ENCODE measurements at places on chromosomes 16 and 17. TPM values are rescaled to one million over a fixed set of nuclear protein-coding genes. Genes with fewer than 3 reads are reported as not detected.

DNA sequence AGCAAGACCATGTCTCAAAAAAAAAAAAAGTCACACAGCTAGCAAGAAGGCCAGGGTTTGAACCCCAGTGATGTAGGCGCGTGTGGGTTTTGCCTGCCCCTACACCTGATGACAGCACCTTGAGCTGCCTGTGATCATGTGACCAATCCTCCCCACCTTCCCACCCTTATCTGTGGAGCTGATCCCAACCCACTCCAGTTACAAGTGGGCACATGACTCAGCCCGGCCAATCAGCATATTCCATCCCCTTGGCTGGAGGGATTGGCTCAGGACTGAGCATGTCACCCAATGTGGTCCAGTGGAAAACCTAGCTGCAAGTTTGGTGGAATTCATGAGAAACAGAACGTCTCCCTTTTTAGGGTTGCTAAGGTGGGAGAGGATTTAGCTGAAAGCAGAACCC is 6.6 kb downstream of the TMEM114 start:
- H3K36me3 ChIP-seq: no peaks in the 10 kb centered on the region
- DNase-seq: no peak
- H3K27me3 ChIP-seq: peaks cover 40% of the 10 kb centered on the region

Gene KRT31
- total RNA-seq: not detected

Gene CACNG5
- total RNA-seq: not detected

DNA sequence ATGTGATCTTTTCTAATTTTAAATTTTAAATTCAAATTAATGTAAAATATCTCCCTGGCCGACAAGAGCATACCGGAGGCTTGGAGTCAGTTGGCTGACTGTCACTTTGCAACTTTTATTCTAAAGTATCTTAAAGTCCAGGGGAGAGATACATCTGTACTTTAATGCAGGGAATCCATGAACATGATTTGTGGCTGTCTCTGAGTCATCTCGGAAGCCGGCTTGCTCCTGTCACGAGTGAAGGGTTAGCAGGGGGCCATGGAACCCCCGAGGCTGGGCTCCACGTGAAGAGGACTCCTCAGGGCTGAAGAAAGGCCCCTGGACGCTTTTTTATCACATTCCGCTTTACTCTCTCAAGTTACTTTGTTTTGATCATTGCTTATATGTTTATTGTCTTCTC is 13.3 kb downstream of the TVP23A start:
- H3K4me3 ChIP-seq: no peak overlapping the region
- no peak for DNase-seq
- no peak overlapping the region for H3K27ac ChIP-seq
- no peaks in the 10 kb centered on the region for H3K4me1 ChIP-seq
- no peaks in the 10 kb centered on the region for H3K27me3 ChIP-seq
- no peaks in the 10 kb centered on the region for H3K36me3 ChIP-seq

DNA sequence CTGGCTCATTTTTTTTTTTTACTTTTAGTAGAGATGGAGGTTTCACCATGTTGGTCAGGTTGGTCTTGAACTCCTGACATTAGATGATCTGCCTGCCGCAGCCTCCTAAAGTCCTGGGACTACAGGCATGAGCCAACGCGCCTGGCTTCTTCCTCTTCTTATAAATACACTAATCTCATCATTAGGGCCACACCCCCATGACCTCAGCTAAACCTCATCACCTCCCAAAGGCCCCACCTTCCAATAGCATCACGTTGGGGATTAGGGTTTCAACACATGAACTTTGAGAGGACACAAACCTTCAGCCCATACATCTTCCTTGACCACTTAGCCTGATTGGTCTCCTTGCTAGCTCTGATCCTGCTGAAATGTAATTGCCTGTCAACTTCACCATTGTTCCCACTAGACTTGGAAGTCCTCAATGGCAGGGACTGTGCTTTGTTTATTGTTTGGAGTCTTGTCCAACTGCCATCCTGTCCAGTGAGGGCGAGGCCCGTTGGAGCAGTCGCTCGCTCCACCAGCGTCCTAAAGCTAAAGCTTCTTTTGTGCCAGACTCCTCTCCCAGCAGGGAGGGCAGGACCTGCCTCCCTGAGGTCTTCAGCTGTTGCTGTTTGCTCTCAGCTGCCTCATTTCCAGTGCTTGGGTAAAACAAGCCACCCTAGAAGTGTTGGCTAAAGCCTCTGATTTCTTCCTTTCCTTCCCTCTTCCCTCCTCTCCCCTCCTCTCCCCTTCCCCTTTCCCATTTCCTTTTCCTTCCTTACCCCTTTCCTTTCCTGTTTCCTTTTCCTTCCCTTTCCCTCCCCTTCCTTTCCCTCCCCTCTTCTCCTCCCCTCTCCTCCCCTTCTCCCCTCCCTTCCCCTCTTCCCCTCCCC is 85.3 kb downstream of the HAPSTR1 start:
- no peaks in the 10 kb centered on the region for H3K4me1 ChIP-seq
- H3K27me3 ChIP-seq: no peaks in the 10 kb centered on the region
- no peak for DNase-seq
- no peak overlapping the region for H3K4me3 ChIP-seq

DNA sequence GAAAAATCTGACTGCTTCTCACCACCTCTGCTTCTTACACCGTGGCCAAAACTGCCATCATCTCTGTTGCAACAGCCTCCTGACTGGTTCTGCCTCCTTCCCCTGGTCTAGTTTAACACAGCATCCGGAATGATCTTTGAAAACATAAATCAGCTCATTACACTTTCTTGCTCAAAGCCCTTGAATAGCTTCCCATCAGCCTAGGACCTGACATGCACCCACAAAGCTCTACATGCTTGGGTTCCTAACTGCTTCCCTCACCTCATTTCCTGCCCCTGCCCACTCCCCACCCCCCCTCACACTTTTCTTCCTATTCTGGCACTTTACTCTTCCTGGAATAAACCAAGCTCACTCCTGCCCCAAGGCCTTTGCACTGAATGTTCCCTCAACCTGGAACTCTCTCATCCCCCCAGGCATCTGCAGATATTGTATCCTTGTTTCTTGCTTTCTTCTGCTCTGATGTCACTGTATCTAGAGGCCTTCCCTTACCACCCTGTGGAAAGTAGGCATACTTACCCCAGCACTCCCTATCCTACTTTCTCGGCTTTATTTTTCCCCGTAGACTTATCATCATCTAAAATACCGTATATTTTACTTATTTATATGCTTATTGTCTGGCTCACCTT is 112.4 kb downstream of the FTO start:
- H3K27ac ChIP-seq: no peak overlapping the region
- no peaks in the 10 kb centered on the region for H3K36me3 ChIP-seq
- H3K27me3 ChIP-seq: no peaks in the 10 kb centered on the region
- peaks cover 4% of the 10 kb centered on the region for H3K4me1 ChIP-seq
- H3K4me3 ChIP-seq: no peak overlapping the region

- no peaks in the 10 kb centered on the region for H3K36me3 ChIP-seq
- H3K27me3 ChIP-seq: no peaks in the 10 kb centered on the region
- no peaks in the 10 kb centered on the region for H3K4me1 ChIP-seq
- H3K4me3 ChIP-seq: no peak overlapping the region
- no peak for DNase-seq
Observed at GRCh38 chr17:5513628-5514027, 27.3 kb downstream of the MIS12 start.

Gene C17orf50
- total RNA-seq: 0.74 TPM

GRCh38 chr17:9472541-9472940 is 103.1 kb downstream of the STX8 start:
- no peak overlapping the region for H3K27ac ChIP-seq
- H3K4me1 ChIP-seq: no peaks in the 10 kb centered on the region
- no peaks in the 10 kb centered on the region for H3K36me3 ChIP-seq
- no peak for DNase-seq
- H3K4me3 ChIP-seq: no peak overlapping the region

- H3K36me3 ChIP-seq: no peaks in the 10 kb centered on the region
- no peak for DNase-seq
- no peaks in the 10 kb centered on the region for H3K27me3 ChIP-seq
- peaks cover 12% of the 10 kb centered on the region for H3K4me1 ChIP-seq
- H3K4me3 ChIP-seq: no peak overlapping the region
Observed at GRCh38 chr17:50539762-50540559, 7.0 kb upstream of the SPATA20 start.

DNA sequence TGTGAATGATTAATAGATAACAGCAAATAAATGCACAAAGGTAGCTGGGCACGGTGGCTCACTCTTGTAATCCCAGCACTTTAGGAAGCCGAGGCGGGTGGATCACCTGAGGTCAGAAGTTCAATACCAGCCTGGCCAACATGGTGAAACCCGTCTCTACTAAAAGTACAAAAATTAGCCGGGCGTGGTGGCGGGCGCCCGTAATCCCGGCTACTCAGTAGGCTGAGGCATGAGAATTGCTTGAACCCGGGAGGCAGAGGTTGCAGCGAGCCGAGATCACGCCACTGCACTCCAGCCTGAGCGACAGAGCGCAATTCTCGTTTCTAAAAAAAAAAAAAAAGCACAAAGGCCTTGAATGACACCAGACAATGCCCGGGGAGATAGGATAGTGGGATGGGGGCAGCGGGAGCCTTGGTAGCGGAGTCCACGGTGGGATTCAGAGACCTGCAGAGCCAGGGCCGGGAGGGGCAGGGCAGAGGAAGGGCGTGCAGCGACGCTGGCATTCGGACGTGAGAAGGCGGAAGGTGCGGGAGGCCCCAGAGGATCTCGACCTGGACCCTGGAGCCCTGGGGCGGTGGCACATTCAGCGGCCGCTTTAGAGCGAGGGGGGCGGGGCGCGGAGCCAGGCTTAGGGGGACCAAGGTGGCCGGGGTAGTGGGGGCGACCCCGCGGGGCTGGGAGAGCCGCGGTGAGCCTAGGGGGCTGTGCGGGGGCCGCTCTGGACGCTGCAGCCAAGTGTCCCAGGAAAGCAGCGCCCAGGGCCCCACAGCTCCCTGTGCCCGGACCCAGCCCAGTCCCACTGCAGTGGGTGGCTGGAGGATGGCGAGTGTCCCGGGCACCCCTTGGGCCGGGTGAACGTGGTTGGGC is 999 bp upstream of the FLYWCH2 start:
- H3K36me3 ChIP-seq: no peaks in the 10 kb centered on the region
- H3K27me3 ChIP-seq: no peaks in the 10 kb centered on the region
- H3K4me1 ChIP-seq: no peaks in the 10 kb centered on the region
- H3K27ac ChIP-seq: peak overlapping the region; percentile 3
- DNase-seq: peak; percentile 58
- H3K4me3 ChIP-seq: peak overlapping the region; percentile 59

Gene CCT6B
- total RNA-seq: 5.6 TPM

Gene CHAD
- 0.11 TPM for total RNA-seq

- H3K27me3 ChIP-seq: peaks cover 32% of the 10 kb centered on the region
- no peak for DNase-seq
- no peaks in the 10 kb centered on the region for H3K36me3 ChIP-seq
- peak overlapping the region; percentile 56 for H3K4me3 ChIP-seq
- no peak overlapping the region for H3K27ac ChIP-seq
- H3K4me1 ChIP-seq: peaks cover 16% of the 10 kb centered on the region
Observed at GRCh38 chr17:39627712-39628516, 1.2 kb downstream of the PPP1R1B start.

DNA sequence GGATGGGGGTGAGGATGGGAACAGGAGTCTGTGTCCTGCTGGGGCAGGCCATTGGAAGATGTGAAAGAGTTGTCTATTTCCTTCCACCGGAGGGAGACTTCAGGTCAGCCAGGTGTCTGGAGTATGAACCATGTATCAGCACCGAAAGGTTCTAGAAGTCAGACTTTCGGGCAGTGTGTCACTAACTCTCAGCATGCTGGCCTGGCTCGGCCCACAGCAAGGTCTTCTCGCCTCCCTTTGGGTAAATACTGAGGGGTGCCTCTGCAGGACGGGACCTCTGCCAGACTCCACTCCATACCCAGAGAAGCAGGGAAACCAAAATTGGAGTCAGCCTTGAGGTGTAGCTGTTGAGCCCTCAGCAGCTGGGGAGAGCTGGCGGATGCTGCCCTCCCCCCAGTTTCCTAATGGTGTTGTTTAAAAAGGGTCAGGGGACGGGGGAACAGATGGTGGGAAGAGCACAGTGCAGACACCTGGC is 507 bp downstream of the CIITA start:
- no peaks in the 10 kb centered on the region for H3K4me1 ChIP-seq
- H3K36me3 ChIP-seq: no peaks in the 10 kb centered on the region
- peaks cover 79% of the 10 kb centered on the region for H3K27me3 ChIP-seq
- H3K27ac ChIP-seq: no peak overlapping the region

GRCh38 chr17:81523402-81524038 is 4.7 kb upstream of the FSCN2 start:
- no peak overlapping the region for H3K4me3 ChIP-seq
- peak; percentile 27 for DNase-seq
- H3K36me3 ChIP-seq: no peaks in the 10 kb centered on the region
- peaks cover 20% of the 10 kb centered on the region for H3K4me1 ChIP-seq
- H3K27me3 ChIP-seq: peaks cover 5% of the 10 kb centered on the region

- H3K36me3 ChIP-seq: peaks cover 21% of the 10 kb centered on the region
- DNase-seq: no peak
Observed at GRCh38 chr16:85782451-85782850, 16.9 kb downstream of the EMC8 start.

Gene KRT9
- total RNA-seq: not detected

Gene NAA60
- 50.7 TPM for total RNA-seq

Gene TBC1D3L
- total RNA-seq: 14.9 TPM

- H3K27ac ChIP-seq: peak overlapping the region; percentile 76
- H3K4me3 ChIP-seq: no peak overlapping the region
- no peaks in the 10 kb centered on the region for H3K36me3 ChIP-seq
- DNase-seq: peak; percentile 39
Observed at GRCh38 chr16:86928523-86929011, 350.2 kb downstream of the FOXL1 start.

- peak; percentile 31 for DNase-seq
- no peak overlapping the region for H3K4me3 ChIP-seq
- no peaks in the 10 kb centered on the region for H3K36me3 ChIP-seq
- no peak overlapping the region for H3K27ac ChIP-seq
- H3K4me1 ChIP-seq: no peaks in the 10 kb centered on the region
- H3K27me3 ChIP-seq: no peaks in the 10 kb centered on the region
Observed at GRCh38 chr16:59385959-59386358, 651.8 kb upstream of the GOT2 start.

GRCh38 chr16:51431517-51432241 is 280.6 kb upstream of the SALL1 start:
- H3K4me3 ChIP-seq: no peak overlapping the region
- peak; percentile 95 for DNase-seq
- H3K4me1 ChIP-seq: no peaks in the 10 kb centered on the region
- H3K27me3 ChIP-seq: no peaks in the 10 kb centered on the region
- no peak overlapping the region for H3K27ac ChIP-seq

GRCh38 chr17:10247810-10248209 is 49.4 kb upstream of the GAS7 start:
- no peaks in the 10 kb centered on the region for H3K36me3 ChIP-seq
- H3K4me3 ChIP-seq: no peak overlapping the region
- H3K27ac ChIP-seq: no peak overlapping the region
- no peaks in the 10 kb centered on the region for H3K27me3 ChIP-seq
- no peak for DNase-seq

Gene MT1G
- not detected for total RNA-seq

- H3K4me3 ChIP-seq: no peak overlapping the region
- H3K36me3 ChIP-seq: no peaks in the 10 kb centered on the region
- no peaks in the 10 kb centered on the region for H3K27me3 ChIP-seq
- H3K4me1 ChIP-seq: no peaks in the 10 kb centered on the region
- DNase-seq: no peak
- H3K27ac ChIP-seq: no peak overlapping the region
Observed at GRCh38 chr16:49377196-49377755, 3.7 kb downstream of the C16orf78 start.

Gene CHST6
- total RNA-seq: 3.8 TPM

Gene TEX19
- total RNA-seq: 0.51 TPM

Gene COL1A1
- 80.6 TPM for total RNA-seq
